NCI-H187 (cell line): ENCODE measurements at places on chromosomes 3 and 15.

GRCh38 chr3:192039593-192039992, 578.6 kb downstream of the PYDC2 start:
- DNase-seq, result no peak

GRCh38 chr15:71957026-71957425, 146.7 kb downstream of the NR2E3 start:
- DNase-seq, result no peak

DNA sequence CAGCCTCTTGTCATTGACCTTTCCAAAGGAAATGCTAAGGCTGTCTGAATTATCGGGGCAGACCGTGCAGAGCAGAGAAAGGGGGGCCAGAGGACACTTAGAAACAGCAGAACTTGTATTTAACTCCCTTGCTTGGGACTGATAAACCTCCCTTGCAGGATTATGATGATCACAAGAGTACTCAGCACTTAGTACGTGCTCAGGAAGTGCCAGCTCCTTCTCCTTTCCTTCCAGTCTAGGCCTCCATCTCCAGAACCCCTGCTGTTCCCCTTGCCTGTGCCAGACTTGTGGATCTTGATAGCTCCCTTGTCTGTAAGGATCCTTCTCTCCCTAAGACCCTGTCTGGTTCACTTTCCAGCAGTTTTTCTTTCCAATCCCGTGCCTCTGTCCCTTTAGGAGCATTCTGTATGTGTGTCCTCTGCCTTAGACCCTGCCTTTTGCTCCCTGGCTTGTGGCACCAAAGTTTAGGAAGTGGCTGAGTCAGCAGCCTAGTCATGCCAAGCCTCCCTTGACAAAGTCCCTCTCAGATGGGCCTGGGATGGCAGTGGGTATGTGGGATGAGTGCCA, 747 bp downstream of the SORD start:
- DNase-seq, result no peak

DNA sequence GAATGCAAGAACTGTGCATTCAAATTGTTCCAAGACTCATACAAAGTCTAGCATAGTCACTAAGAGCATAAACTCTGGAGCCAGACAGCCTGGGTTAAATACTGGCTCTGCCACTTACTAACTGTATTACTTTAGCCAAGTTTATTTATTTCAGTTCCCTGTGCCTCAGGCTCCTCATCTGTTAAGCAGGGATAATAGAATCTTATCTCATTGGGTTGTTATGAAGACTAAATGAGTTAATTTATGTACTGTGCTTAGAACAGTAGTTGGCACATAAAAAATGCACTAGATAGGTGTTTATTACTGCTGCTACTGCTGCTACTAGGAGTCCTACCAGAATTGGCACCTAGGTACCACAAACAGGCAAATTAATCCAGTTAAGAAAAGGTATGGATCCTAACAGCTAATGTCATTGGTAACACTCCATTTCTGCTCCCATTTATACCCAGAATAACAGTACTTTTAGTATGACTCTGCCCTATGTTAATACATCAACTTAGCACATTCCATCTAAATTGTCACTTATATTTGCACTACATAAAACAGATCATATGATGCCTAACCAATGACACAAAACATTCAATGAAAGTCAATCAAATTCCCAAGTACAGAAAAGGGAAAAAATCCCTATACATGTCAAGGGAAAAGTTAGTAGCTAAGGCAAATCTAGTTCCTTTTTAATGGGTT, 45.7 kb downstream of the GSK3B start:
- DNase-seq, result no peak

- no peak for DNase-seq
Measured at GRCh38 chr3:178492491-178492890, 43.7 kb upstream of the KCNMB2 start.

- no peak for DNase-seq
Measured at GRCh38 chr15:81221449-81221848, 24.8 kb downstream of the IL16 start.

DNA sequence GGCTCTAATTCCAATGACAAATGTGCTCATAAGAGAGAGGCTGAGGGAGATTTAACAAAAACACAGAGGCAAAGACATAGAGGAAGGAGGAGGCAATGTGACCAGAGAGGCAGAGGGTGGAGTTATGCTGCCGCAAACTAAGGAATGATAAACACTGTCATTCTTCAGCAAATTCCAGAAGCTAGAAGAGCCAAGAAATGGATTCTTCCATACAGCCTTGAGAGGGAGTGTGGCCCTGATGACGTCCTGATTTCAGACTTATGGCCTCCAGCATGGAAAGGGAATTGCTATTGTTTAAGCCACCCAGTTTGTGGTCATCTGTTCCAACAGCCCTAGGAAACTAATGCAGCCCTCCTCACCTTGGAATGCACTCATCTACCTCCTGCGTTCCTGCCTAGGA, 30.5 kb downstream of the CD47 start:
- DNase-seq, result no peak

- no peak for DNase-seq
Measured at GRCh38 chr3:184255291-184256039, 5.9 kb downstream of the CAMK2N2 start.

DNA sequence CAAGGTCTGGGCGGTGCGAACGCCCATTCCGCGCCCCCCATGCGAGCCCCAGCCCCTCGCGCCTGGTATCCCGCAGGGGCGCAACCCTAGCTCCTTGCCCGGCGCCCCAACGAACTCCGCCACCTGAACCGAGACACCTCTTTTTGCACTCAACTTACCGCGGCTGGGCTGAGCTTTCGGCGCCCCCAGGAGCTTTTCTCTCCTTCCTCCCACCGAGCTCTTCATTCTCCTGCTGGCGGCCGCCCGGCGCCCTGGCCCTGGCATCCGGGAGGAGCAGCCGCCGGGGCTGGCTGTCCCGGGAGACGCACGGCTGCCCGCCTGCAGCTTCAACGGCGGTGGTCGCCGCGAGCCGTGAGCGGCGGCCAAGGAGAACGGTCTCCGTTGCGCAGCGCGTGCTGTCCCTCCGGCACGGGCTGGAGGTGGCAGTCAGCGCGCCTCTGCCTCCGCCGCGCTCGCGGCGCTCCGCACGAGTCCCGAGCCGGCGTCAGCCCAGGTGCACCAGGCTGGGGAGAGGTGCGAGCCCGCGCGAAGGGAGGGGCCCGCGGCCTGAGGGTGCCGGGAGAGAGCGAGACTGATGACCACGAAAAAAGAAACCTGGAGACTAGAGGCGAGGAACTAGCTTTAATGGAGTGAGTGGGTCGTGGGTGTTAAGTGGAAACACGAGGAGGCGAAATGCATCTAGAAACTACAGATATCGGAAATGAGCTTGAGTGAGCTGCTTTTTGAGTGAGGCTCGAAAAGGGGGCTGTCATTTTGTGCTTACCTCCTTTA, 621.5 kb upstream of the ZNF385D start:
- no peak for DNase-seq

- DNase-seq, result no peak
Measured at GRCh38 chr3:160126051-160126450, 99.2 kb upstream of the C3orf80 start.

DNA sequence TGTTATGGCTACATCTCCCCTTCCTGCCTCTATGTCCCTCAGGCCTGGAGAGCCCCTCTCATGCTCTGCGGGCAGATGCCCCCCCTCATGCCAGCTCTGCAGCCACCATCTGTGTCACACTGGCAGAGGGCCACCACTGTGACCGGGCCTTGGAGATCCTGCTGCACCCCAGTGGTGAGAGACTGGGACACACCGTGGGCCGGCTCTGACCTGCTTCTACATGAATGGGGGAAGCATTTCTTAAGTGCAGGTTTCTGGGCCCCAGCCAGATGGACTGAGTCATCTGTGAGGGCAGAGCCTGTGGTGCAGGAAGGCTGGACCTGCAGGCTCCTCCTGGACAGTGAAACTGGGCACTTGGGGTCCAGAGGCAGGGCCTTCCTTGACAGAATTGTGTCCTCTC, 4.8 kb downstream of the VWA5B2 start:
- DNase-seq, result no peak

- DNase-seq, result no peak
Measured at GRCh38 chr3:78494851-78495250, 1272.9 kb downstream of the ROBO1 start.

DNA sequence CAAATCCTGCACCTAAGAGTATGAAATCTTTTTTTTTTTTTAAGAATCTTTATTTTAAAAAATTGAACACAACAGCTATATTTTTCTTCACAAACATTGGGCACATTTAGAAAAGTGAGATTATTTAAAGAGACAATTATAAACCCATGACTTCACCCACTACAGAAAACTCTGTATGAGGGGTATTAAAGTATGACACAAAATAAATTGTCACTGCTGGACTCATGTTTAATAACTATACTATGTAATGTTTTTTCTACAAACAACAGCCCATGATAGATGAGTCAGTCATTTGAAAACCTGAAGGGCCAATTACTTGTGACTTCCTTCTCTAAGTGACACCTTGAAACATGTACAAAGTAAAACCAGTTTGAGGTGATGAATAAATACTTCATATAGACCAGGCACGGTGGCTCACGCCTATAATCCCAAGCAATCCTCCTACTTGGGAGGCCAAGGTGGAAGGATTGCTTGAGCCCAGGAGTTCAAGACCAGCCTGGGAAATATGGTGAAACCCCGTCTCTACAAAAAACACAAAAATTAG, 36.0 kb downstream of the AQR start:
- DNase-seq, result no peak

DNA sequence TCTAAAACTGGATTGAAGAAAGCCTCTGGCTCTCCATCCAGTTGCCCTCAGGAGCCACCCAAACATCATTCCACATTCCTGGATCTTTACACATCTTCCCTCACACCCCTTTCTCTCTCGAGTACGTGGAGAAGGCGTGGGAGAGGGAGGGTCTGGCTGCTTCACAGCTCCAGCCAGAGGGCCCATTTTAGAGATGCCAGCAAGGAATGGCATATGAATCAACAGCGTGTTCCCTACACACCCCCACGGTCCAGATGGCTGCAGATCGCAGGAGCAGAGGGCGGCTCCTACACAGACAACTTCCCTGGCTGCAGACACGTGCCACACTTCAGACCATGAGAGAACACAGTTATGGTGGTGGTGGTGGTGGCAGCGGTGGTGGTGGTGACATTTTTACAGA, 280.1 kb downstream of the ERC2 start:
- no peak for DNase-seq

- no peak for DNase-seq
Measured at GRCh38 chr3:109098079-109098644, 19.8 kb downstream of the MORC1 start.

DNA sequence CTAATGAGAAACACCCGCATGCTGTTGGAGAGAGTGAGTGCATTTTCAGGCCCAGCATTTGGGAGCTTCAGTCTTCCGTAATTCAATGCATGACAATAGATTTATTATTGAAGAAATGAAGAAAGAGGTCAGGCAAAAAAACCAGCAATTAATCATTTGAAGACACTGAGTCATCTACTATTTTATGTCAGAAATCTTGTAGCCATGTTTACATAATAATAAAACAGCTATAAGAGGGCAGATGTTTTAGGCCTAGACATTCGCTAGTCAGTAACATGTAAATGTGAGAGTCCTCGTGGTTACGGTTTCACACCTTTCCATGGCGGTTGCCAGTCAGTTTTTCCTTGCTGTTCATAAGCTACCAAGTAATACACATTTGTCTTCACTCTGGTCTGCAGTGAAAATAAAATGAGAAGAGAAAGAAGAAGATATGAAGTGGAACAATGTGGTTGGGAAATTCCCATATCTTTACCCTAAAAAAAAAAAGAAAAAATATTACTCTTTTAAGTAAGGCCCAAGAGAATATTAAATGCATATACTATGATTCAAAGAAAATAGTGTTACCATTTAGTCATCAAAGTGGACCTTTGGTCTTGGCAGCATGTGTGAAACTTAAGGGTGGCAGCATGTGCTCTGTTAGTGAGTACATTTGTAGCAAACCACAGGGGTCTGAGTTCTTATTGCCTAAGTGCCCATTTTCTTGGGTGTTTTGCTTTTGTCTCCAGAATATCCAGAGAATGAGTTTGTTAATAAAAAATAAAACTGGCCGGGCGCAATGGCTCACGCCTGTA, 140.5 kb upstream of the TBL1XR1 start:
- DNase-seq, result no peak

DNA sequence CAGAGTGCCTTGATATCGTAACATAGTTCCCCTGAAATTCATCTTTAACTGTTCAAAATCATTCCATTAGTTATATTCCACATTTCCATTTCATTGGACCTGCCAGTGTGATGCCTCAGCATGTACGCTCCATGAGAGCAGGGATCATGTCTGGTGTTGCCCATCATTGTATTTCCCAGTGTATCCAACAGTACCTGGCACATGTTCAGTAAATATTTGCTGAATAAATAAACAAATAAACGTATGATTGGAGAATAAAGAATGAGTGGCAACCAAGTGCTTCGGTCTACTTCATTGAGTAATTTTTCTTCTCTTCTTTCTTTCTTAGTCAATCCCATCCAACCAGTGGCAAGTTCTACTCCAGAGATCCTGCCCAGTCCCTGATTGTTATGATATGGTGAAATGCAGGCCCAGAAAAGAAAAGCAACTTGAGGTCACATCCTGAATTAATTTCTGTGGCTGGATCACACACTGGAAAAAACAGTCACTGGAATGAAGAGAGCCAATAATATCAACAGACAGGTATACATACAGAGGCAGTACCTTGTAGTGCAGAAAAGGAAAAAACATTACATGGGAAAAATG, 101.2 kb downstream of the PLCH1 start:
- no peak for DNase-seq

GRCh38 chr15:77783636-77784035, 150.9 kb upstream of the LINGO1 start:
- no peak for DNase-seq

- DNase-seq, result no peak
Measured at GRCh38 chr15:86353213-86353612, 273.5 kb downstream of the AGBL1 start.

DNA sequence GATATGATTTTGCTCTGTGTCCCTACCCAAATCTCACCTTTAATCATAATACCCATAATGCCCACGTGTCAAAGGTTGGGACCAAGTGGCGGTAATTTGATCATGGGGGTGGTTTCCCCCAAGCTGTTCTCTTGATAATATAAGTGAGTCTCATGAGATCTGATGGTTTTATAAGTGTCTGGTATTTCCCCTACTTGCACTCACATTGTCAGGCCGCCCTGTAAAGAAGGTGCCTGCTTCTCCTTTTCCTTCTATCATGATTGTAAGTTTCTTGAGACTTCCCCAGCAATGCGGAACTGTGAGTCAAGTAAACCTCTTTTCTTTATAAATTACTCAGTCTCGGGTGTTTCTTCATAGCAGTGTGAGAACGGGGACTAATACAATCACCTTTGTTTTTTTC, 279.8 kb downstream of the ARPP21 start:
- DNase-seq, result no peak

DNA sequence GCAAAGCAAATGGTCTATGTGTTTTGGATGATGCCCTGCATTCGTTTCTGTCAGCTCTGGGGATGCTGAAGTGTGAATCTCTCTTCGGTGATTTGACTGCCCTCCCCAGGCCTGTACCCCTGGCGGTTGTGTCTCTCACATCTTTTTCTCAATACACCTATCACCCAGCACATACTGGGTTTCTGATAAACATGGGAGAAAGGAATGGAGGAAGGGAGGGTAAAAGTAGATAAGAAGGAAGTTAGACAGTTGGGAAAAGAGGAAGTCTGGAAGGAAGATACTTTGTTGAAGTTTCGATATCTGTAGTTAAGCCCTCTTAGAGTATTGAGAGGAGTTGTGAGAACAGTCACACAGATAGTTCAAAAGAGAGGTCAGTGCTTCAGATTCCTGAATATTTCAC, 35.8 kb upstream of the LRTM1 start:
- no peak for DNase-seq

GRCh38 chr15:67836477-67836876, 3.4 kb downstream of the RNU6-1 start:
- no peak for DNase-seq
